ENCODE measurements at places on chromosomes 11 and 22.

GRCh38 chr11:71433648-71434450 lies 14.3 kb downstream of the DHCR7 start:
- no peak for DNase-seq

DNA sequence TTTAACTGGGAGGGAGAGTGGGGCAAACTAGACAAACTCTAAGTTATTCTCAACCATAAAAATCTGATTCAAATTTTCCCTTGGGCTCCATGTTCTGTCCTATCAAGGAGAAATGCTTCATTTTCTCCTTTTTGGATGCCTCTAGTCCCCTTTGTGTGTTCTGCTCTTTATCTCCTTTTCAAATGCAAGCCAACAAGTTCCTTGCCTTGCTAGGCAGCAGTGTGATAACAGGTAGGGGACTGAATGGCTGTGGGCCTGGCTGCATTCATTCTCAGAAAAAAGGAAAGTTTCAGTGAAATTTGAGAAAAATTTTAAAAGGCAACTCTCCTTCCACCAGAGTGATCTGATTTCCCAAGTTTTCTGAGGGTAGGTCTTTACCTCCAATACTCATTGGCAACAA lies 26.9 kb upstream of the MMP8 start:
- DNase-seq: no peak

DNA sequence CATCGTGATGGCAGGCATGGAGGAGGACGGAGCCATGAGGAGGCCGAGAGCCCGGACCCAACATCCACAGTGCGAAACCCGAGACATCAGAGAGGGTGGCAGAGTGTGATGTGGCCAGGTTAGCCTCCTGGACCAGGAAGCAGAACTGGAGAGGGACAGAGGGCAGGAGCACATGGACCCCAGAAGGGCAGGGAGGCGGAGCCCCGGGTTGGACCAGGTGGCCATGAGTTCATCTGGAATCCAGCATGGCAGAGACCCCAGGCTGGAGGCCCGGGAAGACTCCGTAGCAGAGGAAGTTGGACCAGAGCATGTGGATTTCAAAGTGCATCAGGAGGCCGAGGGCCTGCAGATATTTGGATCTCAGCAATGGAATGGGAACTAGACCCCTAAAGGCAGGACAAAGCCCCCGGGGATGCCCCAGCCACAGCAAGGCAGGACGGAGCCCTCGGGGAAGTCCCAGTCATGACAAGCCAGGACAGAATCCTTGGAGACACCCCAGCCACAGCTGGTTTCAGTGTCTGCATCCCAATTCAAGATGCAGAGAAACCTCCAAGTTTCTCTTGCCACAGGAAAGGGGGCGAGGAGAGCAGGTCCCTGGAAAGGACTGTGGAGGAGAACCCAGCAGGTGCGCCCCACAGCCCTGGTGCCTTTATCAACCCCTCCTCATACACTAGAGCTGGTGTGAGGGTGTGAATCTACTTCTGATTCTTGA lies 1393.4 kb downstream of the BRD1 start:
- no peak for DNase-seq

- DNase-seq: no peak
Observed at GRCh38 chr11:69986830-69987229, 91.3 kb upstream of the ANO1 start.

- no peak for DNase-seq
Observed at GRCh38 chr11:86196085-86196696, 48.4 kb upstream of the EED start.

- peak; percentile 7 for DNase-seq
Observed at GRCh38 chr22:21866833-21867527, 465 bp downstream of the MAPK1 start.

DNA sequence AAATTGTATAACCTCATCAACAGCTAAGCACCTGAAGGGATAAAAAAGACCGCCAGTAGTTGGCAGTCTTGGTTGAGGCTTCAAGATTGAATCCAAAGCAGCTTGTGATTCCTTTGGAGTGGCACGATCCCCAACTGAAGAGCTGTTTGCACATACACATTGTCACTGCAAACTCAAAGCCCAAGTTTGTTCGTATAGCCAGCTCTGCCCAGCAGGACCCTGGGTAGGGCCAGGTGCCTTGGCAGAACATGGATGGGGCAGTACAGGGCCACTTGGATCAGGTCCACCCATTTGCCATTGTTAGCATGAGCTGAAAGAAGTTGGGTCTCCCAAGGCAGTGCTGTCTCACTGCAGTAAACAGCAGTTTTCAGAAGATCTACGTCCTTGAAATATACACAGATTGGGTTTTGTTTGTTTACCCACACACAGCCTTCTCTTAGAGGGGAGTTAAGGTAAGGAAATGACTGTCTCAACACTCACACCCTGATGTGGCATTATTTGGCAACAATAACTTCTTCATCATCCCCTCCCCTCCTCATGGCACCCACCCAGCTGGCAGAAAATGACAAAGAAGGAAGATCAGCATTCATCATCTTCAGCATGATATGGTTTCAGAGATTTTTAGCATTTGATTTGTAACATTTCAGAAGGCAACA lies 132.9 kb downstream of the COMMD9 start:
- DNase-seq: no peak

GRCh38 chr11:96218006-96218405 lies 125.0 kb downstream of the MAML2 start:
- DNase-seq: no peak

GRCh38 chr22:37907036-37907954 lies 1.2 kb downstream of the MICALL1 start:
- DNase-seq: no peak

DNA sequence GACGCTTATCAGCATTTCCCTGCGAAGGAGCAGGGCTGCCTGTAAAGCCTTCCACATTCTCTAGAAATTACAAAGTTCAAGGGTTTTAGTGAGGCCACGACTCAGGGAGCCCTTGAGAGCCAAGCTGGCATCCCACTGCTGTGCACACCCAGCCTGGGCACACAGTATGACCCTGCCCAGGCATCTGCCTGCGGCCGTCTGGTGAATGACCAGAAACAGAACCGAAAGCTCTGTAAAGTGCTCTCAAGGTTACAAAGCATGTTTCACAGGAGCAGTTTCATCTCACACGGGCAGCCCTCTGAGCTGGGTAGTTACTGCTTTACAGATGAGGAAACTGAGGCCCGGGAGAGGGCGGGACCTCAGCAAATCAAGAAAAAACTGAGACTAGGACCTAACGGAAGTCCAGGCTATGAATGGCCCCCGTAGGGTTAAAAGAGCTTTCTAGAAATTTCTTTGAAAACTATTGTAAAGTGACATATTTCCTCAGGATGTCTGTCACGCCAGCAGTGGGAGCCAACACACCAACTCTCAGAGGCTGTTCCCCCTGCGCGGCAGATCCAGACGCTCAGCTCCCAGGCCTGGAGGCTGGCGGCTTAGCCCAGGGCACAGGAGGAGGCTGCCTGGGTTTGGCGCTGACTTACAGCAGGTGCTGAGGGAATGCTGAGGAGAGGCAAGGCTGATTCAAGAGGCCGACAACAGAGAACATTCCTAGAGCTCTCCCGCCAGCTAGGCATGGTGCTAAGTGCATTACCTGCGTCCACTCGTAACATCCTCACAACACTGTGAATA lies 7.7 kb upstream of the TCF20 start:
- no peak for DNase-seq
